Cortex of kidney (tissue), 1 donor: ENCODE measurements at places on chromosomes 11 and 22.

GRCh38 chr22:32331236-32331917 lies 26.3 kb upstream of the RFPL3 start:
- DNase-seq, result no peak

GRCh38 chr11:14144934-14145333 lies 182.4 kb downstream of the SPON1 start:
- DNase-seq, result no peak

GRCh38 chr22:17803609-17804270 lies 29.5 kb upstream of the BID start:
- DNase-seq, result no peak

- DNase-seq, result no peak
Observed at GRCh38 chr11:6813656-6814055, 14.2 kb upstream of the OR6A2 start.

DNA sequence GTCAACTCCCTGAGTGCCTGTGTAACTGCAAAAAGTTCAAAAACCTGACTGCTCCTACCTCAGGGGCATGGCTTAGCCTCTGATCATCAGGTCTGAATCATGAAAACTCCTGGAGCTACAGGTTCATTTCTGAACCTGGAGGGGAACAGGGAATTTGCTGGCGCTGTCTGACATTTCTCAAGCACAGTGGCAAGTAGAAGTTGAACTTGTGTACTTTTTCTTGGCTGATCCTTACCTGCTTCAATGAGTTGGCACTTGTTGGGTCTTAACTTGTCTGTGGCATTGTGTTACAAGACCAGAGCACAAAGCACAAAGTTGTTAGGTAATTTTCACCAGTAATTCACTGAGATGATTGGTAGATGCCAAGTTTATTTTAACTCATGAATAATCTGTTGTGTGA lies 3.3 kb downstream of the TMEM109 start:
- DNase-seq, result no peak

DNA sequence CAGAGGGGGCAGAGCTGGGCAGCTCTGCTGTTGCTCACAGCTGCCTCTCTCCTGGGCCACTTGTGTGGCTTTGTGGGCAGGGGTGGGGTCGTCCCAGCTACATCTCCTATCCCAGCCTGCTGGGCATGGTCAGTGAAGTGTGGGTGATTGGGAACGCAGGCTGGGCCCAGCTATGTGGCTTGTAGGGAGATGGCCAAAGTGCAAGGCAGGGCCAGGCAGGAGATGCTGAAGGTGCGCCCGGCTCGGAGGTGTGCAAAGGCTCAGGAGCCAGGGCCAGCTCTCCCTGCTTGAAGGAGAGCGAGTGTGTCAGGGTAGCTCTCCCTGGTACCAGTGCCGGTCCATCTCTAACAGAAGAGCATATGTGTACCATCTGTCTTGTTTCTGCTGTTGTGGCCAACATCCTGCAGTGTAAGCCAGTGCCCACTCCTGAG lies 8.4 kb upstream of the RANBP1 start:
- DNase-seq, result no peak
